ENCODE measurements at places on chromosomes 12 and 14. TPM values are rescaled to one million over a fixed set of nuclear protein-coding genes. Genes with fewer than 3 reads are reported as not detected.
A peak's percentile ranks its signal among the peaks of the same experiment; 100 is the strongest.

DNA sequence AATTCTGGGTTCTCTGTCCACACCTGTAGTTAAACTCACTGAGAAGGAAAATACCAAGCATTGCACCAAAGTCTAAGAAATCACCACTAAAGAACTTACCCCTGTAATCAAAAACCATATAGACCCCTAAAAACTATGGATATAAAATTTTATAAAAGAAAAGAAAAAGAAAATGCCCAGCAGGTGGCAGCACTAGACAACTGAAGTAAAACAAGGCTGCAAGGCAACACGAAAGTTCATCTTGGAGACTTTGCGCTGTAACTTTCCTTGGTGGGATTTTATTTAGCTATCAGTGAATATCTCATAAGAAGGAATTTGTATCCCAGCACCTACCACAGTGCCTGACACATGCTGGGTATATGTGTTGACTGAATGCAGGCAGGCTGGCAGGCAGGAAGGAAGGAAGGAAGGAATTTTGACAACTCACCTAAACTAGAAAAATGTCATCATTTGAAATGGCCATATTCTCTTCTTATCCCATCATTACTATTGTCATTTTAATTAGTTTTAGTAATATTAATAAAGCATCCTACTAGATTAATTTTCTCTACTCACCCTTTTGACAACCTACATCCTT lies 68.2 kb upstream of the ETV6 start:
- no peak overlapping the region for H3K27ac ChIP-seq
- H3K27me3 ChIP-seq: no peaks in the 10 kb centered on the region
- H3K4me1 ChIP-seq: no peaks in the 10 kb centered on the region
- DNase-seq: peak; percentile 68
- no peaks in the 10 kb centered on the region for H3K36me3 ChIP-seq

ADAM21 gene
- total RNA-seq: not detected

DNA sequence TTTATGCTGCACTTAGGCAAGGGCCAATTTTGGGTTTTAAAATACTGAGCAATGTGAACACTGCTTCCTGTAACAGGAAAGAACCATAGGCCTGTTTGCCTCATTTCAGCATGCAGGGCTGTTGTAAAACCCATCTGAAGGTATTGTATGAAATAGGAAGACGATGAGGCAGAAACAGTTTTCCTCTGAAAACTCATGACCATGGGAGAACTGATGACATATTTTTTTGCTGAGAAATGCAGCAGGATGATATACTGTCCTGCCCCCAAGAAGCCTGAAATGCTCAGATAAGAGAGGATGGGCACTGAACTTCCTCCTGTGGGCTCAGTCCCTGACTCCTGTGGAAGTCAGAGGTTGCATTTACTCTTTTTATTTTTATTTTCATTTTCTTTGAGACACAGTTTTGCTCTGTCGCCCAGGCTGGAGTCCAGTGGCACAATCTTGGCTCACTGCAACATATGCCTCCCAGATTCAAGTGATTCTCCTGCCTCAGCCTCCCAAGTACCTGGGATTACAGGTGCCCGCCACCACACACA lies 17.4 kb downstream of the PYGL start:
- no peaks in the 10 kb centered on the region for H3K27me3 ChIP-seq
- H3K4me3 ChIP-seq: no peak overlapping the region
- DNase-seq: no peak

- peaks cover 4% of the 10 kb centered on the region for H3K36me3 ChIP-seq
- H3K27ac ChIP-seq: no peak overlapping the region
Measured at GRCh38 chr14:101763941-101764709, 2.6 kb downstream of the PPP2R5C start.

DNA sequence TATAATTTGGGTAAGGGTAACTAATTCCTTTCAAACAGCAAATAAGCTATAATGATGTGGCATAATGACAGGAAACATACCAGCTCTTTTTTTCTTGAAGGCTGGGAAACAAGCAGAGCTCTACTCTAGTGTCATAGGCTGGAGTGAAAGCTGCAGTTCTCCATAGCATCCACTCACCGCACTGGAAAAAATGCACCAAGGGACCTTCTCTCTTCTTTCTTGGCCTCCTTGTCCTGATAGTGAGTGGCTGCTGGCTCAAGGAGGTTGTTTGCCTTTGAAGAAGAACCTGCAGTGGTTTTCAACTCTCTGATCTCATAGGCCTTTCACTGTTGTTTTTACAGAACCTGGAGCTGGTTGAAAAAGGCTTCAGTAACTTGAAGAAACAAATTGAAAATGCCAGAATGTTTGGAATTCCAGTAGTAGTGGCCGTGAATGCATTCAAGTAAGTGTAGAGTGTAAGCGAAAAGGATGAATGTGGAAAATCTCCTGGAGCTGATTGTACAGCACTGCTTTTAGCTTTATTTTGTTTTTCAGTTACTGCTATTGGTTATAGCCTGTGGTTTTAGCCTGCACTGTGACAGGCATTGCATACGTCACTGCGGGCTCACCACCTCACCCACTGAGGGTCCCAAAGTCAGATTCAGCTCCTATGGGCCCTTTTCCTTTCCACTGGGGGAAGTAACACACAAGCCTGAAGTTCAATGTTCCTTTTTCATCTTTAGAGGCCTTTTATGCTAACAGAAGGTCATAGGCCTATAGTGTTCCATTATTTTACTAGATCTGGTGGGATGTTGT lies 17.2 kb upstream of the AKAP5 start:
- DNase-seq: no peak
- H3K27ac ChIP-seq: no peak overlapping the region
- no peak overlapping the region for H3K4me3 ChIP-seq
- peaks cover 3% of the 10 kb centered on the region for H3K36me3 ChIP-seq
- no peaks in the 10 kb centered on the region for H3K27me3 ChIP-seq

GRCh38 chr14:62179367-62180018 lies 417.3 kb downstream of the SNAPC1 start:
- H3K27me3 ChIP-seq: no peaks in the 10 kb centered on the region
- no peaks in the 10 kb centered on the region for H3K4me1 ChIP-seq
- H3K36me3 ChIP-seq: no peaks in the 10 kb centered on the region
- no peak overlapping the region for H3K4me3 ChIP-seq

CCDC177 gene
- total RNA-seq: not detected

Measured in naive thymus-derived CD4-positive, alpha-beta T cell (primary cell).